ENCODE measurements at places on chromosomes 1 and 21.

DNA sequence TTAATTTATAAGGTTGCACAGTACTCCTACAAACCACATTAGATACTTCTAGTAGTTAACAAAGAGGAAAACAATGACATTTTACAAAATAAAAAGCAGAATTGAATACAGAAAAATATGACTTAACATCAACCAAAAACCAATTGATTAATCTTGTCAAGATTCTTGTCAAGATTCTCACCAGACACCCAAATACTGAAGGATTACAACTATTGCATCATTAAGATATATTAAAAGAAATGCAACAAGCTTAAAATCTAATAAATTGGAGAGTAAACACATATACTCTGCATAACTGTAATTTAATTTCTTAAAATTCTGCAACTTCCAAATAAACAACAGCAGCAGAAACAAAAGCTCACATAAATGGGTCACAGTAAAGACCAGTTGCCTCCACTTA lies 4.7 kb downstream of the WLS start:
- DNase-seq: no peak

- DNase-seq: no peak
These were observed 8.7 kb upstream of the ZNF362 start for GRCh38 chr1:33247545-33247944.

- no peak for DNase-seq
These were observed 53.9 kb downstream of the GABPA start for GRCh38 chr21:25788677-25789076.

- no peak for DNase-seq
These were observed 38.5 kb downstream of the HIVEP3 start for GRCh38 chr1:41880261-41880660.

- no peak for DNase-seq
These were observed 1.8 kb downstream of the NPPA start for GRCh38 chr1:11845641-11846335.

- DNase-seq: peak; percentile 89
These were observed 89.8 kb downstream of the DHRS3 start for GRCh38 chr1:12528021-12528852.
